Foreskin keratinocyte (primary cell): ENCODE measurements at places on chromosomes 3 and 15. TPM values are rescaled to one million over a fixed set of nuclear protein-coding genes. Genes with fewer than 3 reads are reported as not detected.

Gene VILL
- total RNA-seq = 3.7 and 3.8 TPM in 2 replicates

- DNase-seq = no peak
Observed at GRCh38 chr15:37017031-37017625, 83.2 kb downstream of the MEIS2 start.

GRCh38 chr3:23303601-23304217, 100.6 kb downstream of the UBE2E2 start:
- DNase-seq = no peak

DNA sequence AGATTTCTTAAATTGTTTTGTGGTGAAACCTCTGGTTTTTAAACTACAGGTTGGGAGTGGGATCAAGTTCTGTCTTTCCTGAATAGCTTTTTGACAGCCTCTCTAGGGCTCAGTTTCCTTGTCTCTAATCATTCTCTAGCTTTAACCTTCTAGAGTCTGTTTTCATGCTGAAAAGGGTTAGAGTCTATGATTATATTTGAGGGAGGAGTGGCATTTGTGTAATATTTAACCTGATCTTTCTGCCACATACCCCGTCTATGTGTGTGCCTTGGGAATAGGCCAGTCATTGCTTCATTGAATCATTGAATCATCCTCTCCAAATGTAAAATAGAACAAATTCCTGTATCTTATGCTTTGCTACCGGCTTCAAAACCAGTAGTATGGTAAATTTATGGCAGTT, 204.9 kb downstream of the KLHL25 start:
- no peak for DNase-seq

Gene DMXL2
- 14.1 and 15.0 TPM in 2 replicates for total RNA-seq

GRCh38 chr3:170992854-170993253, 33.7 kb downstream of the SLC2A2 start:
- peak; percentile 81 for DNase-seq

GRCh38 chr15:92631721-92632120, 23.9 kb downstream of the FAM174B start:
- no peak for DNase-seq

Gene ADGRG7
- total RNA-seq = not detected in 2 replicates

DNA sequence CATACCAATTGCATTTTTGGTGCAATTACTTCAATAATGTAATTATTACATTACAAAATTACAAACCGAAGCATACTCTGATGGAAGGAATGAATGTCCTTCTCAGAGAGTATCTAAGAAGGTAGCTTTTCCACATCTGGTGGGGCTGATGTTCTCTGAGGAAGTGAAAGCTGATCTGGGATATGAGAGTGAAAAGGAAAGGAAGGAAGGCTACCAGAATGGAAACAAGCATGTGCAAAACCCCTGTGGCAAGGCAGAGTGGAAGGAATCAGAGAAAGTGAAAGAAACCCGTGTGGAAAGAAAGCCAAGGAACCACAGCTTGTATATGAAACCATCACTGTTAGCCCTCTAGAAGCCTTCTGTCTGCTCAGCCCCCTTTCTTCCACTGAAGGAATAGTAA, 35.3 kb upstream of the GOLGA8A start:
- DNase-seq = no peak

Gene MOBP
- not detected in 2 replicates for total RNA-seq

Gene FBXO40
- total RNA-seq = not detected in 2 replicates

Gene SCN11A
- total RNA-seq = not detected in 2 replicates

DNA sequence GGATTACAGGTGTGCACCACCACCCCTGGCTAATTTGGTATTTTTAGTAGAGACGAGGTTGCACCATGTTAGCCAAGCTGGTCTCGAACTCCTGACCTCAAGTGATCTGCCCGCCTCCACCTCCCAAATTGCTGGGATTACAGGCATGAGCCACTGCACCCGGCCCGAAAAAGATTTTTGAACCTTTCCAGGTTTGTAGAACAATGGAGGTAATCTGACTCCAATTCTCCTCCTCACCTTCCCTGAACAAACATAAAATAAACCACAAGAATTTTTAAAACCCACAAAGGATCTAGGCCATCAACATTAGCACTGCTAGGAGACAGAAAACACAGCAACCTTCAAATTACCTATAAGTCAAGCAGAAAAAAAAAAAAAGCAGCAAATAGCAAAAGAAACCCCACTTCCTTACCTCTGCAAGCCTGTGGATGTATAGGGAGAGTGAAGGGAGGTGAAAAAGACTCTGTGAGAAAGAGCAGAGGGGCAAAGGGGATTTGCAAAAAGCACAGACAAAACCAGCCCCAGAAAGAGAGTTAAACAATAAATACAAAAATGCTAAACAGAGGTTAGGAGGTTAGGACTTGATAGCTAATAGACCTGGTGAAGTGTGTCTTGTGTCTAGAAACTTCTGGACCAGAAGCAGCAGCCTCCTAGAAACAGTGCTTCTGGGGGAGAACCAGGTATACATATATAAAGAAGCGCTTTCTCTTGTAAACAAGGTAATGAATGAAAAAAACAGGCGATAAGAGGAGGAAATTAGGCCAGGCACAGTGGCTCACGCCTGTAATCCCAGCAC, 32.1 kb downstream of the TFDP2 start:
- DNase-seq = peak; percentile 51

Gene IL5RA
- not detected in 2 replicates for total RNA-seq

- DNase-seq = no peak
Observed at GRCh38 chr3:194570235-194570634, 63.0 kb downstream of the TMEM44 start.

Gene NRROS
- 0.03 and 0.11 TPM in 2 replicates for total RNA-seq

Gene UBA5
- 34.9 and 41.3 TPM in 2 replicates for total RNA-seq

- no peak for DNase-seq
Observed at GRCh38 chr3:185760550-185760949, 64.3 kb downstream of the IGF2BP2 start.
